T-helper 17 cell (primary cell): ENCODE measurements at places on chromosomes 11 and 22.

DNA sequence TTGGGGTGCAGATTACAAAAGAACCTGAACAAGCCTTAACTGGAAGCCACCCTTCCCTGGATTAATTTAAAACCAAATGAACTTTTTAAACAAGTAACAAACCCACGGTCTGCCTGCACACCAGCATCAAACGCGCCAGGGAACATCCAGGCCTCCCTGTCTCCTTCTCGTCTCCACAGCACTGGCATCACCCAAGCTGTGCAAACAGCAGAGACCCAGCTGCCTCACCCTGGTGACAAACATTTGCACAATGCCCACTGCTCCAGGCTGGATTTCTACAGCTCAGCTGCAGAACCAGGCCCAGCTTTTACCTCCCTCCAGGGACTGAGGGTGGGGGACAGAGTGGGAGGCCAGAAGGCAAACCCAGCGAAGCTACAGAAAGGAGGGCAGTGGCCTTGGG lies 7.0 kb downstream of the RPL3 start:
- DNase-seq: no peak

- no peak for DNase-seq
Observed at GRCh38 chr11:39678996-39679395, 1780.5 kb downstream of the LRRC4C start.

GRCh38 chr11:83612891-83613766 lies 327.0 kb upstream of the CCDC90B start:
- DNase-seq: no peak

DNA sequence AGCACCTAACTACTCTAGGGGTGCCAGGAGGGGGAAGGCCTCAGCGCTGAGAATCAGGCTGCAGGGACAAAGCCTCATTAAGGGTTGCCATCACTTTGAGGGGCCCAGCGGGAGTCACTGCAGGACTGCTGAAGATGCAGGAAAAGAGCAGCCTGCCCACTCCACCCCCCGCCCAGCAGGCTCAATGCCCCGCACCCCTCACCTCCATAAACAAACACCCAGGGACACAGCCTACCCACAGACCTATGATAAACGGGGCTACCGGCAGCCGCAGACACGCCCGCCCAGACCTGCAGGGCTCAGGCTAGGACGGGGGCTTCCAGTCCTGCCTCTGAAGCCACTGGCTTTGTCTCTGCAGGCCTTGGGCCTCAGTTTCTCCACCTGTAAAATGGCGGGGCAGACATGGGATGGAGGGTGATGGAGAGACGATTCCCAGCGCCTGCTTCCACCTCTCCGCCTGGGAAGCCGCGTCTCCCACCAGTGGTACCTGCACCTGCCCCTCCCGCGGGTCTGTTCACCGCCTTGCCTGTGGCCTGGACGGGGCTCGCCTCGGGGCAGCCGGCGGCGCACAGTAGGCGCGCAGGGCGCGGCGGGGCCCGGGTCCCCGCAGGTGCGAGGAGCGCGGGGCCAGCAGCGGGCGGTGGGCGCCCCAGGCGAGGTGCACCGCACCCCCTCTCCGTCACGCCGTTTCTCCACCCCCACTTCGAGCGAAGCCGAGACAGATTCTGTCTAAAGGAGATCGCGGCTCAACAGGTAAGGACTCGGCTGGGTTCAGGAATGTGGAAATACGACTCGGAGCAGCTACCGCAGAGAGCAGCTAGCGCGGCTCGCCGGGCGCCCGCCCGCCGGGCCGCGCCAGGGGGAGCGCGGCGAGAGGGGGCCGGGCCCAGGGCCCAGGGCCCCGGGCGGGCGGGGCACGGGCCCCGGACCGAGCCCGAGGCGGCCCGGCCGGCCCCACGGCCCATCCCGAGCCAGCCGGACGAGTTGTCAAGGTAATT lies 1.5 kb downstream of the WNT7B start:
- no peak for DNase-seq

DNA sequence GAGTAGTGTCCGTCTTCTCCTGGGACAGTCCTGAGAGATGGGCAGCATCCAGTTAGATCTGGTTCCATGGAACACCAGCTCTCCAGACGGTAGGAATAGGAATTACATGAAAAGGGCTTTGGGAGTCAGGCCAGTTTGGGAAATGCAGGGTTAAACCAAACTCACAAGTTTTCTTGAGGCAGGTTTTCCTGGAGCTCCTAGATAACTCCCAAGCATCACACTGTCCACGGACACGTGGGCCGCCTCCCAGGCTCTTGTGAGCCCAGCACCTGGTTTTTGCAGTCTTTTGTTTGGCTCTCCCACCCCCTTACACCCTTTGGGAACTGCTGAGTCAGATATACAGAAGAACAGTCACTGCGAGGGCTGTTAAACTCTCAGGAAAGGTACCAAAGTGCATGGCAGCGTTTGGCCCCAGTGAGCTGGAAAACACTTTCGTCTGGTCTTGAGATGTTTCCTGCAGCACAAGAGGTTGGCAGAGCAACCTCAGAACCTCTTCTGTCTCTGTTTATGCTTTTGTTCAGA lies 90.0 kb downstream of the BCR start:
- no peak for DNase-seq

GRCh38 chr11:95863486-95864140 lies 60.3 kb downstream of the MTMR2 start:
- no peak for DNase-seq

GRCh38 chr11:19102521-19102900 lies 14.5 kb upstream of the ZDHHC13 start:
- DNase-seq: no peak

GRCh38 chr11:94295534-94295933 lies 8.8 kb upstream of the IZUMO1R start:
- no peak for DNase-seq

DNA sequence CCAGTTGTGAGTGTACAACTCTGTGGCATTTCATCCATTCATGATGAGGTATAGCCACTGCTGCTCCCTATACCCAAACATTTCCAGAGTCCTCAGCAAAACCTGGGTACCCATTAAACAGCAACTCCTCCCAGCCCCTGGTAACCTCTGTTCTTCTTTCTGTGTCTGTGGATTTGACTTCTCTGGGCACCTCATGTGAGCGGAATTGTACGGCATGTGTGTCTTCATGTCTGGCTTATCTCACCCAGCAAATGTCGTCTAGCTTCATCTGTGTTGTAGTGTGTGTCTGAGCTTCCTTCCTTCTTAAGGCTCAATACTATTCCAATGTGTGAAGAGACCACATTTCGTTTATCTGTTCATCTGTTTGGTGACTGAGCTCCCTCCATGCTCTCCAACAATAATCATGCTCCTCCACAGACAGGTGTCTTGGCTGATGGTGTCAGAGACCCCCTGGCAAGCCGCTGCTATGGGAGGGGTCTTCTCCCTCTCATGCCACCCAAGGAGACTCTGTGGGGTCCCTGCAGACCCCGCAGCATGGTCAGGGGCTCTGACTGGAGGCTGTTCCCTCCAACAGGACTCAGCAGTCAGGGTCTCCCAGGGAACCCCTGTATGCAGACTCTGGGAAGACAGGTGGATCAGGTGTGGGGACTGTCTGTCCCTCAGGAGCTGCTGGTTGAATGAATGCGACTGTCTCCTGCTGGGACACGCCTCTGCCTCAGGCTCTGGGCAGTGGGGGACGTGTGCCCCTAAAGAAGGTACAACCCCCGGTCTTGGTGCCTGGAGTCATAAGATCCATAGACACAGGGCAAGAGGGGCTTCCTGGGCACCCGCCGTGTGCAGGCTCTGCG lies 52.7 kb downstream of the SMIM38 start:
- DNase-seq: no peak

GRCh38 chr11:121338536-121338935 lies 46.0 kb downstream of the SC5D start:
- DNase-seq: no peak

DNA sequence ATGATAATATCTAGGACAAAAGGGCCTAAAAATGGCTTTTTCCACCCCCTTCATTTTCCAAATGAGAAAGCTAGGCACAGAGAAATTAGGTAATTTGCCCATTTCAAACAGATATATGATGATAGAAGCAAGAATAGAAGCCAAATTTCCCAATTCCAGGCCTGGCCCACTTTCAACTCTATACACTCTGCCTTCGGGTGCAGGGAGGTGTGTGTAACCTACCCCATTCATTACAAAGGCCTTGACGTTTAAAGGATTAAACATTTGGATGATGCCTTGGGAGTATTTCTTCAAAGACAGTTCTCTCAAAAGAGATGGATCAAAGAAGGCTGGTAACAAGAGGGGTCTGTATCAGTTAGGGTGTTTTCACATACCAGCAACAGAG lies 134.1 kb downstream of the CCDC34 start:
- no peak for DNase-seq

GRCh38 chr22:37454857-37455686 lies 27.8 kb upstream of the ELFN2 start:
- no peak for DNase-seq

- no peak for DNase-seq
Observed at GRCh38 chr11:34358258-34358727, 483 bp upstream of the ABTB2 start.

DNA sequence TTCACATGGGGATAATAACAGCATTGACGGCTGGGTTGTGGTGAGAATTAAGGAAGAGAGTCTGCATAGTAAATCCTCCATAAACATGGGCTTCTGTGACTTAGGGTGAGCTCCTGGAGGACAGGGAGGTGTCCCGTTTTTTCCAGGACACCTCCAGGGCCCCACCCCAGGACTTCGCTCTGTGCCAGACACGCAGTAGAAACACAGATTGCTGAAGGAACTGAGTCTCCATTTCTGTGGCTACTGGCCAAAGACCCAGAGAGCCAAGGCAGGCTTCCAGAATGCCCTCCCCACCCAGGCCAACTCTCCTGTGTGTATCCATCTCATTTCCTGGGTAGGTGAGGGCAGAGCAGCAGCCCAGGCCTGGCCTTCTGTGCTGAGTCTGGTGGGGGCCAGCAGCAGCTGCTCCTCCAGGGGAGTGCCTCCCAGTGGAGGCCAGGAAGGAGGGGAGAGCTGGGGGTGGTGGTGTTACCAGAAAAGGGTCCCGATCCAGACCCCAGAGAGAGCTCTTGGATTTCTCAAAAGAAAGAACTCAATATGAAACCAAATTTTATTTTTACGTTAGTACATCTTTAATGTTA lies 9.5 kb upstream of the RFPL3 start:
- DNase-seq: no peak

DNA sequence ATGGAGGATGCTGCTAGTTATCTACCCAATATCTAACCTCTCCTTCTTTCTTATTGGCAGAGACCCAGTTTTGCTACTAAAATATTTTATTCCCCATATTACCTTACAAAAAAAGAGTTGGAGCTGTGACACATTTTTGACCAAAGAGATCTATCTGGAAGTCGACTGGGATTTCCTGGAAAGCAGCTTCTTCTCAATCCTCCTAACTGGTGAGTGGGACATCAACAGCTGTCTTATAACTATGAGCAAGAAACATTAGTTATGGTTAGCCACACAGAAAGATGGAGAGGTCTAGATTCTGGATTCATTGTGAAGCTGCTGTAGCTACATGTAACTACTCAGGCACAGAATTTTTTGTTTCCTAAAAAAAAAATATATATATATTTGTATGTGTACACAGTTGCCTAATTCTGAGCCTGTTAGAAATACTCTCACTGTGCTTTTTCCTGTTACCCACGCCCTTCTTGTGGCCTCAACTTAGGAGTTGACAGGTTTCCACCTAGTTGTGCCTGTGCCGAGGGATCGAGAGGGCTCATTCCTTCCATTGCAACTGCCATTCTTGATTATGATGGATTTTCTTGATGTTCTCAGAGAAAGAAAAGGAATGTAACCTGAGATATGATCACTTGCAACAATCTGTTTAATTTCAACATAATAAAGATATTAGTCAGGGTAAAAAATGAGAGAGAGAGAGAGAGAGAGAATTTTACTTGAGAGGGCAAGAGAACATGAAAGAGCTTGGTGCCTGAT lies 142.0 kb downstream of the SLC17A6 start:
- no peak for DNase-seq

- no peak for DNase-seq
Observed at GRCh38 chr11:134350381-134350780, 18.6 kb downstream of the GLB1L2 start.

DNA sequence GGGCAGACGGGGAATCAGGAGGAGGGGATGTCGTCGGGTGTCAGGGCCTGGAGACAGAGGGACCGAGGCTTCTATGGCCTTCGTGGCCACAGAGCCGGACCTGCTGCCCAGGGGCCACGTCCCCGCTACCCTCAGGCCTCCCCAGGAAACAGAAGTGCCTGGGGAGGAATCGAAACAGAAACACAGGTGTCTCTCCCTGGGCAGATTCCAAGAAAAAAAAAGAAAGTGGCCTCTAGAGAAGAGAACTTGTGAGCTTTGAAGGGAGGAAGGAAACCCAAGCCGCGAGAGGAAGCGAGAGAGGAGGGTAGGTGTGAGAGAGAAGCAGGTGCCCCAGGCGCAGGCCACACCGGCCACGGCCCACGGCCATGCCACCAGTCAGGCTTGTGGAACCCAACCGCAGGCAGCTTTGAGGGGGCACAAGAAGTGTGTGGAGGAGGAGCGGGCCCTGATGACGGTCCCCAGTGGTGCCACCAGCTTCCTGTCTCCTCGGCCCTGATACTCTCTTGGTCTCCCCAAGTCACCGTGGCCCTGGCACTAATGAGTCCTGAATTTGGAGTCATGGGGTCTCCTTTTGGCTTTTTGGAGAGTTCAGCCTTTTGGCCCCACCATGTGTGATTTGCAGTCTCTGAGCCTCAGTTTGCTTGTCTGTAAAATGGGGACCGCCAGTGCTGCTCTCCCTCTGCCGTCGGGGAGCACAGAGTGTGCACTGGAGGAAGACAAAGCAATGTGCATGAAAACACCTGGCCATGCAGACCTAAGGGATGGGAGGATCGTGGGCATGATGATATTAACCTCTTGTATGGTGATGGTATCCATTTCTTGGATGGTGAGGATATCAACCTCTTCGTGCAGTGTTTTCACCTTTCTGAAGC lies 25.2 kb downstream of the LIF start:
- no peak for DNase-seq

- DNase-seq: no peak
Observed at GRCh38 chr11:79536155-79536917, 95.5 kb upstream of the TENM4 start.

GRCh38 chr11:64037027-64037634 lies 1.4 kb downstream of the FLRT1 start:
- DNase-seq: no peak

DNA sequence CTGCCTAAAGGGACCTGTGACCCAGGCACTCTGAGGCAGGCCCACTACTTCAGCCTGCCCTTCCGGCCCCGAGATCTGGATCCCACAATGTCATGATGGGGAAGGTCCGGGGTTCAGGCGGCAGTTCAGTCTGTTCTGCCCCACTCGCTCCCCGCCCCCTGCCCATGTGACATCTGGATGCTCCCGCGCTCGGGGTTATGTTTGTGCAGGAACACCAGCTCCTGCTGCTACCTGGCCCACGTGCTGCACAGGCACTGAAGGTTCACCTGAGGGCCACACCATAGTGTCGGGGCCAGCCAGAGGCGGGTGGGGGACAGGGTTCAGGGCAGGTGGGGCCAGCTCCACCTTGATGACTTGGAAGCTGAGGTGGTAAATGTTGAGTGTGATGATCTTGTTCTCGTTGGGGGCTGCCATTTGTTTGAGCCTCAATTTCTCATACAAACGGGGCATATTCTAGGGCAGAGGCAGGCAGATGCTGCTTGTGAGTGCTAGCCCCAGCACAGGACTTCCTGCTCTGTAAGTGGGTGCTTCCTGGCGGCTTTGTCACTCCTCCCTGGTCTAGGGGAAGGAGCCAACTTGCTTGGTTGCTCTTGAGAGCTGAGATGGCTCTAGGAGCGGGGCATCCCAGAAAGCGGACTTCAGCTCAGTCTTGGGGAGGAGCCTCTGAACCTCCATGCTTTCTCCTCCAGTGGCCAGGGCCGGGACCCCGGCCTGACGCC lies 4.4 kb upstream of the SIPA1 start:
- DNase-seq: no peak

GRCh38 chr11:84922836-84923235 lies 704.3 kb downstream of the DLG2 start:
- no peak for DNase-seq

- DNase-seq: no peak
Observed at GRCh38 chr11:112163875-112164685, at the start of gene IL18. IL18 (minus strand) TSS chr11:112164094; CDS start chr11:112155053, 9,041 bp downstream.
